ENCODE measurements at places on chromosomes 11 and 22.

DNA sequence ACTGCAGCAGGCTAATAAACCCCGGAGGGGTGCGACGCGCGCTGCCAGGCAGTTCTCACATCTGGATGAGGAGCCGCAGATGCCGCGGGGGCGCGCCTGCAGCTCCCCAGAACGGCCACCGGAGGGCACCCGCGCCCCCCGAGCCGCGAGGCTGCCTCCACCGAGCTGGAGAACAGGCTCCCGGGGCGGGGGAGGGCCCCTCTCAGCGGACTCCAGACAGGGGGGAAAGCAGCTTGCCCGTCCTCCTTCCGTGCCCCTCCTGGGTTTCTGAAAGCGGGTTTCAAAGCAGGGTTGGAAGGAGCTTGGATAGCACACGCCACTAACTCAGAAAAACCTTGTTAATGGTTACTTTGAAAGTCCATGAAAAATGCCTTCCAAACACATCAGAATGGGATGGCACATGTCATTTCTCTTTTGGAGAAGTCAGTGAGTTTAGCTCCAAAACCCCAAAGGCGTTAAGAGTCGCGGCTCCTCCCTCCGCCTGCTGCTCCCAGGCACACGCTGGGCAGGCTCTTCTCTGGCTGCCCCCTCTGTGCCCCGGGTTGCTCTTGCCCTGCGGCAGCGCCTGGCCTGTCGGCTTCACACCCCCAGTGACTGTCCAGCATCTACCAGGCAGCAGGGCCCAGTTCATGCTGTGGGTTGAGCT, 317.8 kb downstream of the NTM start:
- DNase-seq = peak; percentile 92

DNA sequence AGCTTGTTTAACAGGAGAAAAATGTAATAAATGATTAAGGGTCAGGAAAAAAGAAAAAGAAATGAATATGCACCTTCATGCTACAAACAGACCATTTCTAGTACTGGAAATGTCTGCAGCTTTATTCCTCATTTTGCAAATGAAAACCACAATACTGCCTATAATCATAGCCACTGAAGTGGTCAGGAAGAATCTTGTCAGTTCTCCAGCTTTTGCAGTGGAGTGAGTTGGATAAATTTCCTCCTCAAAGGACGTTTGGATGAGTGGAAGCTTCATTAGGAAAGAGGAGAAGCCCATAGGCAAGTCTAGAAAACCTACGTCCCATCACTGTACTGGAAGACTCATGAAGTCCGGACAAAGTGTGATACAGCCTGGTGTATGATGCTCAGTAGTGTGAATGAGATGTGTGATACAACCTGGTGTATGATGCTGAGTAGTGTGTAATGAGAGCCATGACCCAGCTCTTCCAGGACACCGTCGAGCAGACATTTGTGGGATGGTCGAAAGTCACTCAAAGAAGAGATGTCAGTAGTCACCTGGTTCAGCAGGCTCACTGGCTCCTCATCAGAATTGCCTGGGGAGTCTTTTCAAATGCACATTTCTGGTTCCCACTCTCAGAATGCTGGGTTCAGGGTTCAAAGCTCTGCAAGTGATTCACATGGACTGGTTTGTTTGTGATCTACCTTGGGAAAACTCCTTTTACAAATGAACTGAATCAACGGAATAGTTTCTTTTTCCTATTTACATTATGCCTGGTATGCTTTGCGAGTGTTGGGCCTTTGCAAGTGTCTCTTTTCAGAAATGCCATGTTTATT, 101.3 kb downstream of the PDHX start:
- no peak for DNase-seq

- DNase-seq = no peak
Measured at GRCh38 chr11:111944139-111944538, 7.0 kb downstream of the DIXDC1 start.

DNA sequence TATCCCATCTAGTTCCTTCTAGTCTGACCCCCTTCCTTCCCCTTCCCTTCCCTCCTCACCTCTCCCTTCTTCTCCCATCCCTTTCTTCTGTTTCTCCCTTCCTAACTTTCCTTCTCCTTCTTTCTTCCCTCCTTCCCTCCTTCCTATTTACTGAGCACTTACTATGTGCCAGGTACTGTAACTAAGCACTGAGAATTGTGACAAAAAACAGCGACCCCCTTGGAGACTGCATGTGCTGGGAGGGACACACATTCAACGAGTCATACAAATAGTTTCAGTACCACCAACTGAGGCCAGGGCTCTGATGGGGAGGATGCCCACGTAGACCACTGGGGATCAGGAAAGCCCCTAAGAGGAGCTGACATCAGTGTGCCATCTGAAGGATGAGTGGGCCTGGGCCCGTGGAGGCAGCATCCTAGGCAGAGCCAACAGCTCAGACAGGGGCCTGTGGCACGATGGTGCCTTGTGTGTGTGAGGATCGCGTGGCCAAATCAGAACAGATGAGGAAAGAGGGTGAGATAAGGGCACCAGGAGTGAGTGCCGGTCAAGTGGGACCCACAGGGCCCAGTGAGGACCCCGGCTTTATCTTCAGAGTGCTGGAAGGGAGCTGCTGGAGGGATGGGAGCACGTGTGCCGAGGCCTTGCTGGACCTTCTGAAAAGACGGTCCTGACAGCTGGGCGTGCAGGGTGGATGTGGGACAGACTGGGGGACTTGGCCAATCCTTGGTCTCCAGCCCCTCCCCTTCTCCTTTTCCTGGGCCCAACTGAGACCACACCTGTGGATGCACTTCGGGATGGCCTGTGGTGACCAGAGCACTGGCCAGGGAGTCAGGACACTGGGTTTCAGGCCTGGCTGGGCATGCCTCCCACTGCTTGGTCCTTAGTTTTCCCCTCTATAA, 38.4 kb upstream of the CRYBB3 start:
- DNase-seq = no peak

DNA sequence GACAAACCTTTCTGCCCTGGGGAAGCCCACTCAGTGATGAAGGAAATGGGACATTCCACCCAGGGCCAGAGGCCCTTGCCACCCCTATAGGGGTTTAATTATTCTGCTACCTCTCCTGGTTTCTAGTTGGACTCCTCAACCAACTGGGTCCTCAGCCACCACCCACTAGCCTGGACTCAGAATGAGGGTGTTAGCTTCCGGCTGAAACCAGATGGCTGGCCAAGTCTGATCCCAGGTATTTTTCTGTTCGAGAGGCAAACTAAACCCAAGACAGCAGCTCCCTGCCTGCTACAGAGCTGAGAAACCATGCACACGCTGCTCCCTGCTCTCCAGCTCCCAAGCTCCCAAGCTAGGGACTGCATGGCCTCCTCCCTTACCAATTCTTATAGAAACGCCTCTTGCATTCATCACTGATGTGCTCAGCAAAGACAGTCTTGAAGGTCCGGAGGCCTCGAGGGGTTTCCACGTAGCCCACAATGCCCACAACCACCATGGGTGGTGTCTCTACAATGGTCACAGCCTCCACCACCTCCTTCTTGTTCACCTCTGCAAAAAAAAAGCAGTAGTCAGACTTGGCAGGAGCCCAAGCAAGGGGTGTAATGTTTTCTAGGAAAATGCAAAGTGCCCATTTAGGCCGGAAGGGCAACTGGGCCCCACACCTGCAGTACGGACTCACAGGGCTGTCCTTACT, 2.2 kb downstream of the RPL3 start:
- DNase-seq = no peak

DNA sequence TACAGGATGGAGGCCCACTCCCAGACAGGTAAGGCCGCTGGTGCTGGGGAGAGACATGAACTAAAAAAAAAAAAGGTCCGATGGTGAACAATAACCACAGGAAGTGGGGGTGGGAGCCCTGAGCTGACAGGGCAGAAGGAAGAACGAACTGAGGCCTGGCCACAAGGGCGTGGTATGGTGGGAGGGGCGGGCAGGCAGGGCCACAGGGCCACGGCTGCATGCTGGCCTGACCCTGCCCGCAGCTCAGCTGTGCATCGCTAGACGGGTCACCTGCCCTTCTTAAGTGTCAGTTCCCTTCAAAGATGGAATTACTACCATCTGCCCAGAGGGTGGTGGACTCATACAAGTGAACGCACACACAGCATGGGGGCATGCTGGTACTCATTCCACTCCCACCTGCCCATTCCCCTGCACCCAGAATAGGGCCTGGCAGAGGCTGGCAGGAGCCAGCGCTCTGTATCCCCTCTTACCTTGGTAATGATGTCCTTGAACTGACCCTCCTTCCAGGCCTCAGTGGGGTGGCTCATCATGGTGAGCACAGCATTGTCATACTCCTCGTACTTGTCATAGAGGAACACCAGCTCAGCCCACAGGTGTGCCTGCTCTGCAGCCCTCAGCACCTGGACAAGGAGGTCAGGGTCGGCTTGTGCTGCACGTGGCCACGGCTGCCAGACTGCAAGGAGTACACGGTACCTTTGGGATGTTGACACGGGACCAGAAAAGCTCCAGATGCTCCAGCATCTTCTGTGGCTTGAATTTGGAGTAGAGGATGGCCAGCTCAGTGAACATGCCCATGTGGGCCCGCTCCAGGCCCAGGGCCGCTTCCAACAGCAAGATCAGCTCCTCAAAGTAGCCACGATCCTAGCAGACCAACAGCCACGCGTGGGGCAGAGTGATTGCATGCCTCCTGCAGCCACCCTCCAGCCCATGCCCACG, 17.5 kb upstream of the SLC25A1 start:
- DNase-seq = no peak

DNA sequence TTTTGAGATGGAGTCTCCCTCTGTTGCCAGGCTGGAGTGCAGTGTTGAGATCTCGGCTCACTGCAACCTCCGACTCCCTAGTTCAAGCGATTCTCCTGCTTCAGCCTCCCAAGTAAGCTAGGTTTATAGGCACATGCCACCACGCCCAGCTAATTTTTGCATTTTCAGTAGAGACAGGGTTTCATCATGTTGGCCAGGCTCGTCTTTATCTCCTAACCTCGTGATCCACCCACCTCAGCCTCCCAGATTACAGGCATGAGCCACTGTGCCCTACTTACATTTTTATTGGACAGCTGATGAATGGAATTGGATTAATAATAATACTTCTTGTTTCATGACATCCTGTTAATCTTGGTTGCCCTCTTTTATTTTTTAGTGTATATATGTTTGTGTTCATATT, 3.0 kb upstream of the MRGPRD start:
- DNase-seq = no peak

- peak; percentile 25 for DNase-seq
Measured at GRCh38 chr11:92226331-92227229, 2.0 kb downstream of the FAT3 start.

DNA sequence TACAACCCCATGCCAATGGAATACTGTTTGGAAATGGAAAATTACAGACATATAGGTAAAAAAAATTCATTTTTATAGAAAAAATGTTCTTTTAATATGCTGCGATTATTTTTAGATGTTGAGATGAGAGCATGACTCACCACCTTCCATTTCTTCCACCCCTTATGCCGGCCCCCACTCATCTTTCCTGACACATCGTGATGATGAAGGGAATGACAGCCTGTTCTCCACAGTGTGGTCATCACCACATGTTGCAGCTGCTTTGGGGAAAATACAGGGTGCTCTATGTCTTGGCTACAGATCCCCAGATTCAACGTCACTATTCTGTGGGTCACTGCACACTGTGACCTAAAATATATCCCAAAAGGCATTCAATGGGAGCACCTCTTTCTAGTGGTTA, 916.2 kb downstream of the METTL15 start:
- no peak for DNase-seq

GRCh38 chr11:66915866-66916265, 42.3 kb downstream of the PC start:
- DNase-seq = no peak

GRCh38 chr11:94184846-94185245, 56.2 kb downstream of the PANX1 start:
- DNase-seq = no peak

DNA sequence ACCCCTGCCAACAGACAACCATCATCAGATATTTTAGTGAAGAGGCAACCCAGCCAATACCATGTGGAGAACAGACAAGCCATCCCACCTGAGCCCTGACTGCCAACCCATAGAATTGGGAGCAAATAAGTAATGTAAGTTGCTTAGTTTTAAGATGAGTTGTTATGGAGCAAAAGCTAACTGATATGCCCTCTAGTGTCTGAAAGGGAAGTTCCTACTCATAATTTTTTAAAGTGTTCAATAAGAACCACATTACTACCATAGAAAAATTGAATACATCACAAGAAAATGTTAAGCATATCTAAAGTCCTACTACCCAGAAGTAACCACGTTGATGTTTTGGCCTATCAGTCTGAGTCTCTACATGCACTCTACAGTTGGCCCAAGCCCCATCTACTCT, 50.8 kb upstream of the SLC36A4 start:
- no peak for DNase-seq

- no peak for DNase-seq
Measured at GRCh38 chr11:85182441-85183387, 444.4 kb downstream of the DLG2 start.

DNA sequence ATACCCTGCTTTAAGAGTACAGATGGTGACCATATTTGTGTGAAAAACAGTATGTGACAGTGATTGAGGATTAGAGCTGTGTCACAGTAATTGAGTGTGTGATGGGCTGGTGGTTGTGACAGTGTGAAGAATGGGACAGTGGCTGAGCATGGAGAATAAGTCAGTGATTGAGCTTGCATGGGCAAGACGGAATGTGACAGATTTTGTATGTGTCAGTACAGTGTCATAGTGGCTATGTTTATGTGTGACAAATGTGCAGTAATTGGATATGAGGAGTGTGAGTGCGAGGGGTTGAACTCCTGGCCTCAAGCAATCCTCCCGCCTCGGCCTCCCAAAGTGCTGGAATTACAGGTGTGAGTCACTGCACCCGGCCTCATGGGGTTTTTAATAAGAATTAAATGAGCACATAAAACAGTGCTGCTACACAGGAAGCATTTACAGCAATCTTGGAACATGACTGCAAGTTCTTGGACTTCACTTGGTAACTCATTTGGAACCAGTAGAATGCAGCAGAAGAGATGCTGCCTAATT, 583 bp upstream of the RRAS2 start:
- no peak for DNase-seq

DNA sequence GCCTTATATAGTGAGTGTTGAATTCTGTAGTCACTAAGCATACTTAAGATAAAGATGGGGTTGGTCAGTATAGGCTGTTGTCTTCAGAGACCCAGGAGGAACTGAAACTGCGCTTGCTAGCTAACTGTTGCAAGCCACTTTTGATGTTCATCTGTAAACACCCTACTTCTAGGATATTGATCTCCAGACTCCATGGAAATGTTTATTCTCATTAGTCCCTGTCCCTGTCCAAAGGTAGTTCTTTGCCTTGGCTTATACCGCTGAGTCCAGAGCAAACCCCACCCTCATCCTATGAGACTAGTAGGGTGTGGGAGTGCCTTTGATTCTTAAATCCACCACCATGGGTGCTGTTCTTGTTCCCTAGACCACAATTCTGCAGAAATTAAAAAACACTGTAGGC, 36.4 kb downstream of the DEPDC5 start:
- DNase-seq = no peak
